ENCODE measurements at places on chromosomes 7 and 10. TPM values are rescaled to one million over a fixed set of nuclear protein-coding genes. Genes with fewer than 3 reads are reported as not detected.

The CAV2 gene
- 12.7 TPM for total RNA-seq

The STRA8 gene
- total RNA-seq, result not detected

The SND1 gene
- total RNA-seq, result 73.0 TPM

The ADCY1 gene
- total RNA-seq, result 3.5 TPM

The CDK14 gene
- total RNA-seq, result 8.0 TPM

The TDRD1 gene
- total RNA-seq, result not detected

The CYP17A1 gene
- total RNA-seq, result not detected

The CYP2C19 gene
- total RNA-seq, result not detected

The MYO1G gene
- total RNA-seq, result not detected

The OGDHL gene
- total RNA-seq, result 0.20 TPM

The SPOCK2 gene
- 5.3 TPM for total RNA-seq

Data from gastrocnemius medialis (tissue), 4 donors.